ENCODE measurements at places on chromosomes 3 and 15.
A peak's percentile ranks its signal among the peaks of the same experiment; 100 is the strongest.

DNA sequence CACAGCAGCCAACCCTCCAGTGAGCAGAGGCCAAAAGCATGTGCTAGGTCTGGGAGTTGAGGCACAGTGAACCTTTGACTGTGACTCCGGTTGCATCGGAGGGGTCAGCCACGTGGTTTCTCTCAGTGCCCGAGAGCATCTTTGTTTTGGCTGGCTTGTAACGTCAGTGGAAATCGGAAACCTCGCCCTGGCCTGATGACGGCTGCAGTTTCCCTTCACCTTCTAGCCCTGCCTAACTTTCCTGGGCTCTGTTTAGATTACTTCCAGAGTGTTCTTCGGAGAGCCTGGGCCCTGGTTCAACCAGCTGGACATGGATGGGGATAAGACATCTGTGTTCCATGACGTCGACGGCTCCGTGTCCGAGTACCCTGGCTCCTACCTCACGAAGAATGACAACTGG is 56.6 kb downstream of the MESD start:
- no peak for DNase-seq

DNA sequence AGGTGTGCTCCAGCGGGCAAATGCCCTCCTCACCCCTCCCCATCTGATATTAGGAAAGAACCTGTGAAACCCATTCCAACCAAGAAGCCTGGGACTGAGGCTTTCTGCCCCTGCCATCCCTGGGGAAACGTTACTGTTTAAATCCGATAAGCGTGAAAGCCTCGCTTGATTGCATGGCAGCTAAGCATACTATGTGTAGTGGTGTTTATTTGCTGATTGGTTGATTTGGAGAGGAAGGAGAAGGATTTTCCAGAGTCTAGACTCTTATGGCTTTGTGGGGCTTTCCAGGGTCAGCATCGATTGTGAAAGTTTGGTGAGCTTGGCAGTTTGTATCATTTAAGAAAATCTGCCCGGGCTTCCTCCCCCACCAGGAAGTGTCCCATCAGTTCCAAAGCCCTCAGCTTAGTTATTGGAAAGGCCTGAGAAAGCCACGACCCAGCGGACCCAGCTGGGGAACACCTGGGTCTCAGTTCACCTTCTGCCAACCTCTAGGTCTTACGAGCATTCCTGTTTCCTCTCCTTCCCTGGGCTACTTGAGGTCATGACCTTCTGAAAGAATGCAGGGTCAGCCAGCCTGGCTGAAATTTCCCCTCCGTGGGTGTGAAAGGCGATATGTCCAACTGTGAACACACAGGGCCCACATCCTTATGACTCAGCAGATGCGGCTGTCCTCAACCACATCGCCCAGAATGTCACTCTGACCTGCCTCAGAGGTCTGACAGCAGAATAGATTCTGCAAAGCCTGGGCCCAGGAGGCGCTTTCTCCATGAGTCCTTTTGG is 62.8 kb upstream of the HERC1 start:
- DNase-seq, result peak; percentile 63

DNA sequence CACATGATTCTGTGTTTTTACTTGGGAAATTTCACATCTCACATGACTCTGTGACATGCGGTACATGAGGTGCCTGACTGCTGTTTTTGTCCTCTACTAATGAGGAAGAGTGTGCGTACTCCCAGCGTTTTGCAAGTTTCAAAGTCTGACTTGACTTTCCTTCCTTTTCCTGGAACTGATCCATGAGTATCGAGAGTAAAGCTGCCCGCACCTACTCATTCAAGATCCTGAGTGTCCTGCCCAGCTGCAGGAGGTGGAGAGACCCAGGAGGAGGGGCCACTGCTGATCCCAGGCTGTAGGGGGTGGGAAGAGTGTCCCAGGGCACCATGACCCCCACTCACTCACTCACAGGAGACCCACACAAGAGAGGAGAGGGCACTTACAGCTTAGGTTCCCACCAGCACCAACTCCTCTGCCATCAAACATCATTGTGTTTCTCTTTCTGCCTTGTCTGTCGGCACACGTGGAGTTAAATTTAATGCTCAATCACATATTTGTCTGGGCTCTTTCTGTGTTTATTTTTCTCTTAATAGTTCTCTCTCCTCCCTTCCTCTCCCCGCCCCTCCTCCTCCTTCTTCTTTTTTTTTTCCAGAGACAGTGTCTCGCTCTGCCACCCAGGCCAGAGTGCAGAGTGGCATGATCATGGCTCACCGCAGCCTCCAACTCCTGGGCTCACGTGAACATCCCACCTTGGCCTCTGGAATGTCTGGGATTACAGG is 1.4 kb downstream of the CCR5AS start:
- DNase-seq, result no peak

GRCh38 chr15:79209116-79209515 is 73.4 kb upstream of the ANKRD34C start:
- no peak for DNase-seq

DNA sequence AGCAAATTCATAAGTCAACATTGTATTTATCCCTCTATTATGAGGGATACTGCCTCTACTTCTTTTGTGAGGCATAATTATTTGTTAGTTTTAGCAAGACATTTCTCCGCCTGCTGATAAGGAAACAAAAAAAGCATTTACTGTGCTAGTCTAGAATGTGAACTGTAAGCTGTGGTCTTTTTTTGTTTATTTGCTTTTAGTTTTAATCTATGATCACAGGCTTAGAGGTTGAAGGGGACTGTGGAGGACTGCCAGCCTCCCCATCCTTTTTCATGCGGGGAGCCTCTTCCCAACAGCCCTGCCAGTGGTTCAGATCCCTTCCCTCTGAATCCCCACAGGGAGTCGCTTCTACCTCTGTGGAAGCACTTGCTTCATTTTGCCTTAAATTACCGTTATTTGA is 331.0 kb upstream of the ROPN1 start:
- DNase-seq, result no peak

GRCh38 chr3:179416681-179417080 is 34.6 kb downstream of the GNB4 start:
- no peak for DNase-seq

DNA sequence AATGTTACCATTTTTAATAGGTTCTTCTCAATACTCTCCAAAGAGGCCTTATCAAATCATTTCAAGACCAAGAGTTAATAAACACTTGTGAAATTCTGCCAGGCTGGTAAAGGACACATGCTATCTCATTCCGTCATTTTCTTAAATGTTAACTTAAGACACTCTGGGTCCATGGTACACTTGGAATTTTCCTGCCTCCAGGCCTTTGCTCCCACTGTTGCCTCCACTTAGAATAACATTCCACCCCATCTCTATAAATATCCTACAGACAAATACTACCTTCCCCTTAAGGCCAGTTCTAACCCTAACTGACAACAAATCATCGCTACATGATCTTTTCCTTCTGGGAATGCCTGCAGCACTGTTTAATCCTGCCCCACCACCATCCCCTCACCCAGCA is 24.1 kb downstream of the MAGI1 start:
- DNase-seq, result no peak

DNA sequence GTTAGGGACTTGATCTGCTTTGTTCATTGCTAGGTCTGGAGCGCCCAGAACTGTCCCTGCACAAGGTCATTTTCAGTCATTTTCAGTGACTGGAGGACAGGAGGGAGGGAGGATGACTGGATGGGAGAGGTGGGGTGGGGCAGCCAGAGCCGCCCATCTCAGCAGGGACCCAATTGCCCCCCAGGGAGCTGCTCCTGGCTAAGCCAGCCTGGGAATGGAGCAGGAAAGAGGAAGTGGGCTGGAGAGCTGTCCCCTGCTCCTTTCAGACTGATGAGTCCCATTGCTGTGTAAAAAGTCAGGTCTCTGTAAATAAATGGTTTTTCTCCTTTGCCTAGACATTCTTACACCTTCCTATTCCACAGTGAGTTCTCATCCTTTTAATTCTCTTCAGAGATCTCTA is 98.4 kb upstream of the RAD18 start:
- no peak for DNase-seq
